Activated CD4-positive, alpha-beta T cell treated with anti-CD3 and anti-CD28 coated beads for 48 hours (primary cell): ENCODE measurements at places on chromosomes 3 and 15.

GRCh38 chr3:20225769-20226168 is 39.8 kb upstream of the SGO1 start:
- DNase-seq: no peak

- no peak for DNase-seq
These were observed 9.8 kb upstream of the SUCNR1 start for GRCh38 chr3:151863611-151864010.

GRCh38 chr15:61831505-61831921 is 228.7 kb downstream of the VPS13C start:
- no peak for DNase-seq

DNA sequence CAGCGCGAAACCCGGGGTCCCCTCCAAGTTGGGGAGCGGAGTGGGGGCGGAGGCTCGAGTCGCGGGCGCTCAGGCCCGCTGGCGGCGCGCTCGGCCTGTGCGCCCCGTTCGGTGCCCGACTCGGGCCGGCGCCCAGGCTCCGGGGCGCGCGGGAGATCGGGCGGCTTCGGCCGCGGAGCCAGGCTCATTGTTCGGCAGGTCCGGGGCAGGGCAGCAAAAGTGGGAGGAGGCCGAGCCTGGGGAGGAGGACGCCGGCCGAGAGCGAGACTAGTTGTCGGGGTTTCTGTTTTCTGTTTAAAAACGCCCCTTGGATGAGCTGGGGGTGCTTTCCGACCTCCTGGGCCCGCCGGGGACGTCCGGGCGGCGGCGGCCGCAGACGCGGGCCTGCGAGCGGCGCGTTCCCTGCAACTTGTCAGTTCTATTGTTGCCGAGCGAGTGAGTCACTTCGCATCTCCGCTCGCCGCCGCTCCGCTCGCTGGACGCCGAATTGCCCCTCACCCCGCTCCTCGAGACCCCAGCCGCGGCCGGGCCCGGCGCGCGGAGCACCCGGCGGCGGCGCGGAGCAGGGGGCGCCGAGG is 676 bp downstream of the TCF12 start:
- peak; percentile 70 for DNase-seq

DNA sequence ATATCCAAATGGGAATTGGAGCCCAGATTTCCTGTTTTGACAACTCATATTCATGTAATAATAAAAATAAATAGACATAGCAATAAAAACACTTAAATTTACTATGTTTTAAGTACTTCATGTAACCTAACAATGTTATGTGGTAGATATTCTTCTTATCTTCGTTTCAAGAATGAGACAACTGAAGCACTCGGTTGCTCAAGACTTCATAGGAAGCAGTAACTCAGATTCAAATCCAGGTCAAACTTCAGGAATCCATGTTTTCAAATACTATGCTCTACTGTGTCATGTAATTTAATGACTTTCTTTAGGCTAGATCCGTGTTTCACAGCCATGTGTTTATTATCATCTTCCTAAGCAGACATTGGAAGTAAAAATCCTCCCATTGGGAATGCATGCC is 492.2 kb downstream of the CNTN3 start:
- no peak for DNase-seq

- no peak for DNase-seq
These were observed 35.9 kb downstream of the EIF4E3 start for GRCh38 chr3:71689291-71689690.

DNA sequence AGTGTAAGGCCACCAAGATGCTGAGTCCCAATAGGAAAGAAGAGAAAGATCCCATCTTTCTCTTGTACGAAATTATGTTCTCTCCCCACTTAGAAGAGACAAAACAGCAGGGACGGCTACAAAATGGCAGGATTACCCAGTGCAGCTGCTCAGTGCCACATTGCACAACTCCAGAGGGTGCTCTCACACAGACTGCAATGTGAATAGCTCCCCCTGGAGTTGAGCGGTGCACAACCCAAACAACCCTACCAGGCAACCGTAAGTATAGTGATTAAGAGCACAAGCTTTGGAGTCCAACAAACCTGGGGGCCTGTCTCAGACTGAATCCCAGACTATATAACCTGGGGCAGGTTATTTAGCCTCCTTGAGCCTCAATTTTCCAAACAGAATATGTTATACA is 3.1 kb upstream of the BHLHE40 start:
- peak; percentile 80 for DNase-seq

DNA sequence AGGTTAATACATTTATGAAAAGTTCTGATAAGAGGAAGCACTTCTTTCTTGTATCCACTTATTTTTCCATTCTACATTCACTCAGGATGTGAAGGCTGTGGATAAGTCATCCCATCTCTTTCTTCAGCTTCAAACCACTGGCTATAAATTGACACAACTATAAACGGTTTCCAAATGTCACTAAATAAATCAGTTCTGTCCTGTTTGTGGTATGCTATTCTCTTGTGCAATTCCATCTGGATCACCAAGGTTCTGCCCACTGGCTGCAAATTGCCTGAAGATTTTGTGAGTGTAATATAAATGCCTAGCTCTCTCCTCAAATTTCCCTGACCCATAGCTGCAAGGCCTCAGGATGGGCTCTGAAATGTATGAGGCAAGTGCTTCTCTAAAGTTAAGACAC is 7.1 kb upstream of the LMOD3 start:
- no peak for DNase-seq

- DNase-seq: no peak
These were observed 222.8 kb upstream of the TPRG1 start for GRCh38 chr3:188948997-188949389.

- DNase-seq: no peak
These were observed 975.3 kb upstream of the GBE1 start for GRCh38 chr3:82736696-82737277.

GRCh38 chr3:13706886-13707285 is 158.0 kb downstream of the FBLN2 start:
- no peak for DNase-seq

GRCh38 chr3:30602946-30603345 is 3.5 kb upstream of the TGFBR2 start:
- no peak for DNase-seq

DNA sequence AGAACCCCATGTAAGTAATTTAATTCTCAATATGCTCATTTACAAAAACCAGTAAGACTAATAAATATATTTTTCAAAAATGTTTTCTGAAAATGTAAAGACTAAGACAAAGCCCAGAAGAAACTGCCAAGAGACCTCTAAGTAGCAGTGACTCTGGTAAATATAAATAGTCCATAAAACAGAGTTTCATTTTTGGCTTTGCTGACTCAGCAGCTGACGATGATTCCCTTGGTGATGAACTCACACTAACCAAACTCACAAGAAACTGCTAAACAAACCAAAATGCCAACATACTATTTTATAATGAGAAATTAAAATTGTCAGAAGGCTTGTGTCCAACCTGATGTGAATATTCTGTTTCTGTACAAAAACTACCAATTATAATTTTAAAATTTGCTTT is 31.5 kb upstream of the IMPG2 start:
- no peak for DNase-seq

- no peak for DNase-seq
These were observed 52.4 kb upstream of the GNB4 start for GRCh38 chr3:179503640-179504039.

DNA sequence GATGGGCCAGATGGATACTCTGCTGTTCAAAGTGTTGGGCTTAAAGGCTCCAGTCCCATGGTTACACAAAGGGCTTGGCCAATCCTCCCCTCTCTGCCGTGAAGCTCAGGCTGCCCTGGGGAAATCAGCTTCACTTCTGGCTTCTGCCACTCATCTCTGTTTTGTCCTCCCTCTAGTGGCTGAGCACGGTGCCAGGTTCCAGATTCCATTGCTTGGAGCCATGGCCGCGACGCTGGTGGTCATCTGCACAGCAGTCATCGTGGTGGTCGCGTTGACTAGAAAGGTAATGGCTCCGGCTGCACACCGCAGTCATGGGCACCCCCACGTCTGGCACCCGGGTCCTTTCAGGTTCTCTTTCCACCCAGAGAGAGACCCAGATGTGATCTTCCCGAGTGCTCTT is 5.6 kb downstream of the TIGIT start:
- peak; percentile 48 for DNase-seq

- DNase-seq: no peak
These were observed 496.6 kb downstream of the FHIT start for GRCh38 chr3:60754617-60755016.

DNA sequence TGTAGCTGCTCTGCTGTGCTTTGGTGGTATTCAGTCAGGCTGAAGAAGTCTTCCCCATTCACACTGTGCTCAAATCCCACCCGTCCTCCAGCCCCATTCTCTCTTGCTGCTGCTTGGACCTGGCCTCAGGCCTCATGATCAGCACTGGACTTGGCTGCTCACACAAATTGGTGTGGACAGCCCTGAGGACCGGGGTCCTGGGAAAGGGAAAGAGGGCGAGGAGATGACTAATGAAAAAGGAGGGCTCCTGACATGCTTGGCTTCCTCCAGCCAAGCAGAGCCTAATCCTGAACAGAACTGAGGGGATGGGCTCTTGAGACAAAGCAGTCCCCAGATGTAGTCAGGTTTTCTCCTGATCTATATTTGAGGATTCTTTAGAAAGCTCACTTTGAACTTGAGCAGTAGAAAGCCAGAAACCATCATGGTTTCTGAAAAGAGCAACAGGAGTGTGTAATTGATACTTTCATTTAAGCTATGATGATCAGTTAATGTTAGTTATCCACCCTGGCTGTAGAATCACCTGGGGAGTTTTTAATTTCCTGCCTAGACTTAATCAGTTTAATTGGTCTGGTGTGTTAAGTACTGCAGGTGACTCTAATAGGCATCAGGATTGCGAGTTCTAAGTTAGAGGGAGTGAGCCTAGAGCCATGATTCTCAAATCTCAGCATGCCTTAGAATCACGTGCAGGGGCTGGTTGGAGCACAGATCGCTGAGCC is 79.4 kb upstream of the THBS1 start:
- DNase-seq: no peak

GRCh38 chr15:52016316-52016715 is 2.7 kb upstream of the MAPK6 start:
- DNase-seq: no peak

GRCh38 chr3:24254649-24255048 is 240.0 kb downstream of the THRB start:
- no peak for DNase-seq

- no peak for DNase-seq
These were observed 760.4 kb downstream of the ZPLD1 start for GRCh38 chr3:103195216-103195615.

- DNase-seq: no peak
These were observed 7.5 kb downstream of the POLG start for GRCh38 chr15:89327113-89327512.

GRCh38 chr15:27871078-27871901 is 227.8 kb downstream of the OCA2 start:
- DNase-seq: no peak

DNA sequence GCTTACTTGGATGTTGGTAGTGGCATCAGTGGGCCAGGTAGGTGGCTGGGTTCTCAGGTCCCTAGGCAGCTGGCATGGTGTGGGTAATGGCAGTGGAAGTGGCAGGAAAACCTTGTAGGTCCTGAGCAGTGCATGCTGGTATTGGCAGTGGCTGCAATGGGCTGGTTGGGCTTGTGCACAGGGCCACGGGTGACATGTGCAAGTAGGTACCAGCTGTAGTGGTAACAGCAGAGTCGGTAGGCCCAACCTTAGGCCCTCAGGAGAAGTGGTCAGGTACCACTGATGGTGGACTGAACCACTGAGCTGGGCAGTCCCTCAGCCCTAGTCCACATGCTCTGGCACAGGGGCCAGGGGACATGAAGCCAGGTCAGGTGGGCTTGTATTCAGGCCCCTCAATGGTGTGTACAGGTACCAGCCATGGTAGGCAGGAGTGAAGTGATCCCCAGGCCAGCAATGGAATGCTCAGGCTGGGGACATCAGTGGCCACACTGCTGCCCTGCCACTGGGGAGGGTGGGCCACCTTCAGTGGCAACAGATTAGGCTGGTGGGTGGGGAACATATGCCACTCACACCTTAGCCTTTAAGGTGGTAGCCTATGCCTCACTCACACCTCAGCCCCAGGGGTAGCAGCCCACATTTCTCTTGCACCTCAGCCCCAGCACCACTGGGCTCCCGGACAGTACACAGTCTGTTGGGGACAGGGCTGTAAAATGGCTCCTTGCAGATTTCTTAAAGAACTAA is 118.1 kb downstream of the LRRK1 start:
- DNase-seq: no peak

- DNase-seq: no peak
These were observed 77.5 kb downstream of the RPLP1 start for GRCh38 chr15:69529961-69530633.

DNA sequence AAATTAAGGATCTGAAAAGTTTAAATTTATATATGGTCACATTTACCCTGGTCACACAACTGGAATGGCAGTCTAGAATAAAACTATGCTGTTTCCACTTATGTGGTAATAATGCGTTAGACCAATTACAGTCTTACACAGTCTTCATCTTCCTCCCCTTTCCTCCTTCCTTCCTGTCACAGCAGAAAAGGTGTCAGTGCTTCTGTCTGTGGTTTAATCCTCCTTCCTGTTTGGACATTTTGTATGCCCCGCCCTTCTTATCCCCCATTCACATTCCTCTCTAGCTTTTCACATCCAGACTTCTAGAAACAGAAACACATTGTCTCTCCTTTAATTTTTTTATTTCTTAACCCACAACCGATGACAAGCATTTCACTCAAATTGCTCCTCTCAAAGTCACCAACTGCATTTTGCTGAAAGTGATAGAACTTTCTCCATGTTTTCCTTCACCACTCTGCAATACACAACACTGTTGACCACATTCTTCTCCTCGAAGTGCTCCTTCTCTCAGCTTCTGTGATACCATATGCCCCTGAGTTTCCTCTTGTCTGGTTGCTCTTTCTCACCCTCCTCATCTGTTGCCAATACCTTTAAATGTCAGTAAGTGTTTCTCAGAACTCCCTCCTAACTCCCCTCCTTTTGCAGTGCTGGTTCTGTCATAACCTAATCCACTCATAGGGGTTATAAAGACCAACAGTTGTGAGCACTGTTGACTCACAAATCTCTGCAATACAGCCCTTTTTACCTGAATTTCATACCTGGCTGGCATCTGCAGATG is 271.6 kb downstream of the UBE2E2 start:
- no peak for DNase-seq

DNA sequence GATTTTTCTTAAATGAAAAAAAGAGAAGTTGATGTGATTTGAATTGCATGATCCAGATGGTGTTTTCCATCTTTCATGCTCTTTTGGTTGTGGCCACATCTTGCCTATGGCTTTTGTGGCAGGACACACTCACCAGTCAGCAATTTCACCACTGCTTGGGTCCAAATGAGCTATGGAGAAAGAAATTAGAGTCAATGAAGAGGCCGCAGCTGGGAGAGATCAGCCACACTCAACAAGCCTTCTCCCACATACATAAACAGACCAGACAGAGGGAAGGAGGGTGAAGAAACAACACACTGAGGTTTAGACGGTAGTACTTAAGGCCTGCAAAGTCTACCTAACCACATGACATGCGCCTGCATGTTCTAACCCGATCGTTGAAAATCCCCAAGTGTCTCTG is 110.7 kb upstream of the CDIN1 start:
- DNase-seq: no peak

DNA sequence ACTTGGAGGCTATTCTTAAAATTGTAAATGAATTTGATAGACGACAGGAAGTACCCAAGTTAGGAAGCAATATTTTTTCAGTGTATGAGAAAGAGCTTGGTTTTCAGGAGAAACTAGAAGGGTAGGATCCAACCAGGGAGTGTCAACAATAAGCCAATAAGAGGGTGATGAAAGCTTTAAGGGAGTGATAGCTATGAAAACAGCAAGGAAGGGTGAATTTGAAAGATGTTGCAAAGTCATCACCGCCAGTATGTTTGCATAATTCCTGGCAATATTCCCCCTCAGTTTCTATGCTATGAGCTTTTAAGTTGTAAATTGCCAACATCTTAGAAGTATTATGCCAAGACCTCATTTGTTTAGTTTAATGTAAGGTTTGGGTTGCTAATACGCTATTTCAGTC is 11.8 kb upstream of the CSTA start:
- DNase-seq: no peak

GRCh38 chr15:78508272-78508671 is 895 bp downstream of the HYKK start:
- DNase-seq: no peak
